ENCODE measurements at places on chromosomes 6 and 20. TPM values are rescaled to one million over a fixed set of nuclear protein-coding genes. Genes with fewer than 3 reads are reported as not detected.

Gene RBPJL
- not detected for polyA plus RNA-seq

Gene PSMA7
- polyA plus RNA-seq, result 188 TPM

Gene ZKSCAN4
- 11.6 TPM for polyA plus RNA-seq

Gene NCOA3
- polyA plus RNA-seq, result 46.3 TPM

Gene ZSCAN23
- 16.5 TPM for polyA plus RNA-seq

Gene SIRPB1
- polyA plus RNA-seq, result 0.30 TPM

Data from left kidney (tissue), 8 donors.